CD4-positive, alpha-beta T cell treated with Interleukin-6 for 4 hours (primary cell): ENCODE measurements at places on chromosomes 5 and 9.

DNA sequence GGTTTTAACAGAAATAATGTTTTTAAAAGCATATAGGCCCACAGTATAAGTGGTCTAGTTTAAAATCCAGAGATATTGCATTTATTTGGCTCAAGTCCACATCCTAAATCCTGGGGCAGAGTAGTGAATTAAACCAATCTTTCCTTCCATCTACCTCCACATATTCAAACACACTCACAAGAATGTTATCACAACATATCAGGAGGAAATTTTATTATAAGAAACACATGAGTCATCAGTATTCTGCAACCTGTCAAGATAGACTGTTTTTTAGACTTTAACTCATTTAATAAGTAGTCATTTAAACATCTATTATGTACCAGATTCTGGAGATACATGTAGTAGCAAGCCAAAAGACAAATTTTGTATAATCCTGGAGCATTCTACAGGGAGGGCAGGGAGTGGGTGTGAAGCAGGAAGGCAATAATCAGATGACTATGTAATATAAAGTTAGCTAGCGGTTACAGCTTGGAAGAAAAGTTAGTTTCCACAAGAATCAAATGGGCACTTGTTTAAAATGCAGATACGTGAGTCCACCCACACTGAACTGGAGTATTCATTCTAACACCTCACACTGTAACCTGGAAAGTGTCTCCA lies 187.3 kb upstream of the PIK3R1 start:
- DNase-seq: no peak

GRCh38 chr5:14741131-14741530 lies 76.6 kb downstream of the OTULIN start:
- no peak for DNase-seq

- DNase-seq: no peak
Measured at GRCh38 chr9:114894206-114894605, 36.2 kb downstream of the TNFSF8 start.

DNA sequence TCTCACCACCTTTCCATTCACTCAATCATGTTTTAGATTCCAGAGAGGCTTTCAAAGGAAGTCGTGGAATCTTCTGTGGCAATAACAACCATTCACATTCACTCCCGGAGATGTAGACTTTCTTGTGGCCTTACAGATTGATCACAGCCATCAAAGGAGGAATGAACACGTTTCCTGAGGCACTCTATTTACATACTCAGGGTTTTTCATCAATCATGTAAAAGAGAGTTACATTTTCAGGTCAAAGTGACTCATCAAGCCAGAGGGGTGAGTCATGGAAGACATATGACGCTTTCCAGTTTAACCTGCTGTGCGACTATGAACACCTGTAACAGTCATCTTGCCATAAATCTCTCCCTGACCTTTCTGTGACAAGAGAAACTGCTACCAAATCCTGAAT lies 39.3 kb upstream of the RAD23B start:
- DNase-seq: peak; percentile 42

DNA sequence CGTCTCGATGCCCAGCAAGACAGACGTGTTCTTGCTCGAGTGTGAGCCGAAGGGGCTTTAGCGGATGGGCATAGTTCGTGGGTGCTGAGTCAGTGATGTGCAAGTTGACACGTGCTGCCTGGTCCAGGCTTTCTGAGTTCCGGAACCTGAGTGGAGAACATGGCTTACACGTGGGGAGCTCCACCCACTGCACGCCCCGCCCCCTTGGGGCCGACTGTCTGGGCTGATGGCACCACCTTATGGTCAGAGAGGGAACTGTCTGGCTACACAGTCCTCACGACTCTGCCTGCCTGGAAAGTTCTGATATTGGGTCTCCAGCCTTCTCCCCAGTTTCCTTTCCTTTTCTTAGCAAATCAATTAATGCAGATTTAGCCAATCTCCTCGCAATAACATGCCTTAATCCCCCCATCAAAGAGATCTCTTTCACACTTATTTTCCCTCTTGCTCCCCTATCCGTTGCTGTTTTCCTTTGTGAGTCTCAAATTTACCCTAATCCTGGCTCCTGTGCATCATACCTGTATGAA lies 3.8 kb upstream of the STC2 start:
- peak; percentile 60 for DNase-seq
